ENCODE measurements at places on chromosomes 11 and 22. TPM values are rescaled to one million over a fixed set of nuclear protein-coding genes. Genes with fewer than 3 reads are reported as not detected.

- DNase-seq: no peak
These were observed 67.3 kb upstream of the CSNK2A3 start for GRCh38 chr11:11420191-11420898.

DNA sequence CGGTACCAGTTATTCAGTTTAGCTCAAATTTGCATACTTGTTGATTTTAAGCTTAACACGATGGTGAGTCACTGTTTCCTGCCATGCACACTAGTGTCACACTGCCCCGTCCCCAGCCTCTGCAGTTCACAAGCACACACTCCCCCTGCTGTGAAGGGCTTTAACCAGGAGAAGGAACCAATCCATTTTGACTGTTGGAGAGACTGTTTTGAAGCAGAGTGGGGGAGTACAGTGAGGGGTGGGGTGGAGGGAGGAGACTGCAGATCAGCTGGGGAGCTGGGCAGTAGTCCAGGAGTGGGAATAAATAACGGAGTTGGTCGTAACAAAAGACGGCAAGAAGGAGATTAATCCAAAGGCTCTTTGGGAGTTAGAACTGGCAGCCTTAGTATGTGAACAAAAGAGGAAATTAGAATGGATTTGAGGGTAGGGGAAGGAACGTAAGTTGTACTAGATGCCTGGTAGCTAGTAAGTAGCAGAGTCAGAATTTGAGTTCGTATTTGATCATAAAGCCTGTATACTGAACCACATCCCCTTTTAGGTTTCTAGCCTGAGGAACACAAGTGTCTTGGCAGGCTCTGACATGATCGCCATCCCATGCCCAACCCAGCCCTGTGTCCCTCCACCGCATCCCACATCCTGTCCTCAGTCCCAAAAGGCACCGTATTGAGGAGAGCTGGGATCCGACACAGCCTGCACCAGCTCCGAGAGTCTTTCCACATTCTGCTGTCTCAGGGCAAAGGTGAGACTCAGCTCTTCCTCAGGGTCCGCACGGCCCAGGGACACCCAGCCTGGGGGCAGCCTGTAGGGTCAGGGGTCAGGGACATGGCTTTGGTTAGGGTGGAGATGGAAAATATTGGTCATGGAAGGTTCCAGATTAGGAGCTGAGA lies 862 bp downstream of the TPP1 start:
- peak; percentile 77 for DNase-seq

DNA sequence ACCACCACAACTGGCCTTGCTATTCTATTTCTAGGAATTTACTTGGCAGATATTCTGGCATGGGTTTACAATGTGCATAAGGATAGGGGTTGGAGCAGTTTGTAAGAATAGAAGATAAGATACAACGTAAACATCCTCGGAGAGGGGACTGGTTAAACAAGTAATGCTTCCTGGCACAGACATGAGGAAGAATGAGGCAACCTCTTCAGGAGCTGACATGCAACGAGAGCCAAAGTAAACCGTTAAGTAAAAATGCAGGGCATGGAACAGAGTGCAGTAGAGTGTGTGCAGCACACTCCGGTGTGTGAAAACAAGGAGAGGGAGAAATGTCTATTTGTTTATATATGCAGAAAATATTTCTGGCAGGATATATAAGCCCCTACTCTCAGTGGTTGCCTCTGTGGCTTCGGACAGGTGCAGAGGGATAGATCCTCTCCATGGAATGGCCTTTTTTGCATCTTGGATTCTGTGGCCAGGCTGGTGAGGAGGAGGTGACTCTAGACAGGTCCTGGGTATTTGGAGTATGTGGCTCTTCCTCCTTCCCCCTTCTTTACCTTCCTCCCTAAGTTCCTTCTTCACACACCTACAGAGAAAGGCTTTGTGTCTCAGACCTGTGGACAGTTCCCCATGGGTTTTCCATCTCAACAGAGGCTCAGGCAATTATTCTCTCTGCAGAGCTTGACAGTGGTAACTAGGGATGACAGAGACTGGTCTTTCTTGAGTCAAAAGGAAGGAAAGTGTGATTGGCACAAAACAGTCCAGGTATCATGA lies 2.5 kb downstream of the RAB36 start:
- no peak for DNase-seq

DNA sequence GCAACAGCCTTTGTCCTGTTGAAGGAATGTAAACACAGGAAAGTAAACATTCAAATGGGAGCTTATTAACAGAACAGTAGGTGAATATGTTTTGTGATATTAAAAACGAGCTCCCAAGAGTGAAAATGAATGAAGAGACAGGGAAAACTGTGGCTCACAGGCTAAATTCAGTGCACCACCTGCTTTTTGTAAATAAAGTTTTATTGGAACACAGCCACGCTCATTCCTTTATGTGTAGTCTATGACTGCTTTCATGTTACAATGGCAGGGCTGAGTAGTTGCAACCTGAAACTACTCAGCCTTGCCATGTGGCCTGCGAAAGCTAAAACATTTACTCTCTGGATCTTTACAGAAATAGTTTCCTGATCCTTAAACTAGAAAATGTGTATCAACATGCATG lies 136.9 kb downstream of the MYO18B start:
- no peak for DNase-seq

GRCh38 chr22:44047891-44048301 lies 23.8 kb downstream of the PARVB start:
- no peak for DNase-seq

DNA sequence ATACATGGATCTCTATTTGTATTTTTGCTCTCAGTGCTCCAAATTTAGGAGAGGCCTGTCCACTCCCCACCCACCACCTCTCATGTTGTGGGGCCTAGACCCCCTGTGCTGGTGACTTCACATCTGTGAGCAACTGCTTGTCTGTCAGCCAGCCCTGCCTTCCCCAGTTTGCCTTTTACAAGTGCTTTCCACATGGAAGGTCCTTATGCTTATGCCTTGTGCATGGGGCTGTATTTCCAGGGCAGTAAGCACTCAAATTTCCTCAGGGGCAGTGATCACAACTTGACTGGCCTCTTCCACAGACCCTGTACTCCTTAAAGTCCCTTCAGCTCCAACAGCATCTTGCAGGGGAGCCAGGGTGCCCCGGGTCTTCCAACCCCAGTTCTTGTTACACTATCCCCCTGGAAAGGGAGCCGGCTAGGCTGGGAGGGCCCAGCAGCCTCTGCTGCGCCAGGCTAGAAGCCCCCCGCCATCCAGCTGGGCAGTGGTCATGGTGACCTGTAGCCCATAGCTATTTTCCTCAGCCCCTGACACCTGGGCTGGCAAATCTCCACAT lies 29.9 kb downstream of the GDPD5 start:
- no peak for DNase-seq

GRCh38 chr11:119878990-119879389 lies 150.0 kb upstream of the NECTIN1 start:
- no peak for DNase-seq

DNA sequence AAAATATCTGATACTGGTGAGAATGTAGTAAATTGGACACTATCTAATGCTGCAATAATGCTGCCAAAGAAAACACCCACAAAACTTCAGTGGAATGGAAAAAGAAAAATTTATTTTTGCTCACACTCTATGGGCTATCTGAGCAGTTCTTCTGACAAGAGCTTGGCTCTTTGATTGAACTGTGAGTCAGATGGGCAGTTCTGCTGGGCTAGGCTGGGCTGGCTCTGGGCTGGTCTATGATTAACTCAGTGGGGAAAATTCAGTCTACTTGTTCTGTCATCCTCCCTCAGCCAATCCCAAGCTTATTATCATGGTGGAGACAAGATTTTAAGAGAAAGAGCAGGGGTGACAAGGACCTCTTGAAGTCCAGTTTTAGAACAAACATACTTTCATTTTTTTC lies 1404.8 kb downstream of the LRRC4C start:
- DNase-seq: no peak

DNA sequence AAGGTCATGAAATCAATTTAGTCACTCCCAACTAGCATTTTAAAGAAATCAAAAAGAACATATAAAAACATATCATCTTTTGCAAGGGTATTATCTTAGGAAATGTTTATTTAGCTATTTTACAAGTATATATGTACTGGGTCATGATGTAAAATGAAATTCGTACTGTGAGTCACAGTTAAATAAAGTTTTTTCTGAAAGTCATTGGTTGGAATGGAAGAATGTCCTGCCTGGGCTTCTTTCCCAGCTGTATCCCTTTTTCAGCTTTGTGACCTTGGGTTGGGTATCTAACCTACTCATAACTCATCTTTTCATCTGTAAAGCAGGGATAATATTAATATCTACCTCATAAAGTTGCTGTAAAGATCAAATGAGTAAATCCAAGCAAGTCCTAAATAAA lies 15.7 kb downstream of the FDX1 start:
- DNase-seq: no peak

The CLCF1 gene
- 4.0 TPM for total RNA-seq

Measured in cardiac septum (tissue), 1 donor.